ENCODE measurements at places on chromosomes 6 and 20. TPM values are rescaled to one million over a fixed set of nuclear protein-coding genes. Genes with fewer than 3 reads are reported as not detected.

DNA sequence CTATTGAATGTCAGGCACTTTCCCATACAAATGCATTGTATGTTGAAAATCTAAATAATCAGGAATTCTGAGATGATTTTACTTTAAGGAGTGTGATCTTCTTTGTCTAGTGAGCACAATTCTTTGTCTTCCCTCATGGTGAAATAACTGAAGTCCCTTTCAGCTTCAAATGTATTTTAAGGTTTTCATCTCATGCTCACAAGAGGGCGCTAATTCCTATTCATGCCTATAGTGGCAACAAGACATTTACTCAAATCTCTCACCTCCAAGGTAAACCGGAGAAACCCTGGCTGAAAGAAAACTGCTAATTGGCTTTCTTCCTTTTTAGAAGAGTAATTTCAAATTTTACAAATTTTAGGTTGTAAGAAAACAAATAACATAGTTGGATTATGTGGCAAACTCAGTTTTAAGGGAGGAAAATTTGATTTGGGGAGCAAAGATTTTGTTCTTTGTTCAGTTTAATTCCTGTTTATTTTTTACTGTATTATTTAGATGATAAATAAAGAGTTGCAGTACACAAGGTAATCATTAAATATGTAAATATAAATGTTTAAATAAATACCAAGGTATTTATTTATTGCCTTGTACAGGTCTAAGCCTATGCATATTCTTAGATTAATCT lies 69.1 kb downstream of the SLC35F1 start:
- peak; percentile 43 for DNase-seq

Gene MRAP2
- 3.4 TPM for polyA plus RNA-seq

GRCh38 chr6:84768442-84769174 lies 4.2 kb upstream of the TBX18 start:
- no peak for DNase-seq

DNA sequence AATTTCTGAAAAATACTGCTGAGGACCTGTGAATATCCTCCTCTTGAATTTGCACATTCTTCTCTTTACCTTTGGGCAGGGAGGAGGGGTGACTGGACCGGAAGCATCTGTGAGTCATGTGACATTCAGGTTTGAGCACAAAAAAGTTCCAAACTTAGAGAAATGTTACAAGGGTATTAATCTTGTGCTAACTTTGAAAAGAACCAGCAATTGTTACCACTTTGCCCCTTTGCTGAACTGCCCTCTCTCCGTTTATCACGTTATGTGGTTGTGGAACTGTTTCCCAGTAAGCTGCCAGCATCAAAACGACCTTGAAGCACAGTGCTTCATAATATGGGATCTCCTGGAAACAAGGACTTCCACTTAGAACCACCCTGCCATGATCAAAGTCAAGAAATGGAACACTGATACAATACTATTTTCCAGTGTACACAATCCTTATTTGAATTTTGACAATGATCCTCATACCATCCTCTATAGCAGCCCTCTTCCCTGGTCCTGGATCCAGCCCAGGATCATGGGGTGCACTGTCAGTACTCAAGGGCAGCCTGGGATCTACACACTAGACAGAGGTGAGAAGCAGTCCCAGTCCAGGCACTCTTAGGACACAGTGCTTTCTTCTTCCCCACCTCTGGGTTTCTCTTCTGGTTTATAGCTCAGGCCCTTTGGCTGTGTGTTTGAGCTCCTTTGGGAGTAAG lies 2.3 kb upstream of the TUBB1 start:
- no peak for DNase-seq

Gene PTPRT
- polyA plus RNA-seq = 0.33 TPM

Gene OXT
- polyA plus RNA-seq = 0.40 TPM

Gene SYNDIG1
- 8.6 TPM for polyA plus RNA-seq

- no peak for DNase-seq
These were observed at the start of gene MYT1 for GRCh38 chr20:64164123-64164836. Gene MYT1 (plus strand): TSS chr20:64164452. CDS start chr20:64198862, 34,410 bp downstream.

GRCh38 chr6:166955121-166955864 lies 1.1 kb downstream of the RNASET2 start:
- no peak for DNase-seq

DNA sequence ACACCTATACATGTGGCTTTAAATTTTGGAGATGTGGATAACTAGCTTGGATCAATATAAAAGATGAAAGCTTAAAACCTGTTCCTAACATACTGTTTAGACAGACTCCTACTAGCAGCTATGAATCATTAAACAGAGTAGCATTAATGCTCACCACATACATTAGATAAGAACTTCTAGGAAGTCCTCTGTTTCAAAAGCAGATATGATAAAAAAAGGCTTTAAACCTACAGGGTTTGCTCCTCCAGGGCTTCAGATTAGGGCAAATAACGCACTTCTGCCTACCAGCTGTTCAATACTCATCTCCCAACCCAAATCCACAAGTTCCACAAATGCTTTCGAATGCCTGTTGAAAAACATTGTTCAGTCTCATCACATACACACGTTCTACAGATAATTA lies 1.5 kb downstream of the REPS1 start:
- DNase-seq = no peak
